ENCODE measurements at places on chromosomes 4 and X.

DNA sequence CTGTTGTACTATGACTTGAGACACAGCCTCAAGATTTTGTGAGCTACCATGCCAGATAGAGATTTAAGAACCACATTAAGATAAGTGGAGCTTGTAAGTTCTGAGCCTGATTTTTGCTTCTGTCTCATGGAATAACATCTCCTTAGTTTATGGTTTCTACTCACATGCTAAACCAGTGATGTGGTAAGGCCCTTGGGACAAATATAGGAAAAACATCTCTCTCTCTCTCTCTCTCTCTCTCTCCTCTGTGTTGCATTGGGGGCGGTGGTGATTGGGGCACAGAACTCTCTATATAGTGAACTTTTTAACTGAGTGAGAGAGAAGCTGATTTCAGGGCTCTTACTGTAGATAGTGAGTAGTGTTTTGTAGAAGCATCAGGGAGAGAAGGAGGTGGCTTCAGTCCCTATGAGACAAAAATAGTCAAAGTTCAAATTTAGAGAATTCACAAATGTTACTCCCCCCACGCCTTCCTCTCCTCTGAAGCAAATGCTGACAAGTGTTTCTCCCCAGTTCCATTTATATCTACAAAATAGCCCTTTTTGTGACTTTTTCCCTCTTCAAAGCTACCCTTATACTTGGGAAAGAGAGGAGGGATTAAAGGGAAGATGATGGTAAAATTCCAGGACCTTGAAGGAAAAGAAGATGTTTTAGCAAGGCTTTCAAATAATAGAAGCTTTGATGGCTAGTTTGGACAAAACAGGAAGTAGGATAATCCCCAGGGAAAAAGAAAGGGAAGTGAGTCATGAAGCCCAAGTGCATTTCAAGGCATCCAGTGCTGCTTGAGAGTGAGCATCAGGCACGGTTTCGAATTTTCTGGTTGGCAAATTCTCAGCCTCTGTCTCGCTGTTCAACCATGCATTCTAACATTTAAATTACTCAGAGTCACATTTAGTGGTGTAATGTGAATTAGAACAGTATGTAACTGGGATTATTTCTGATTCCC is 134.3 kb upstream of the AP1S2 start:
- no peak for DNase-seq

GRCh38 chr4:122010610-122011009 is 58.8 kb upstream of the TRPC3 start:
- no peak for DNase-seq

- DNase-seq, result no peak
These were observed 838 bp upstream of the PRICKLE3 start for GRCh38 chrX:49187028-49187394.

GRCh38 chr4:64330143-64330542 is 79.1 kb downstream of the TECRL start:
- DNase-seq, result no peak

DNA sequence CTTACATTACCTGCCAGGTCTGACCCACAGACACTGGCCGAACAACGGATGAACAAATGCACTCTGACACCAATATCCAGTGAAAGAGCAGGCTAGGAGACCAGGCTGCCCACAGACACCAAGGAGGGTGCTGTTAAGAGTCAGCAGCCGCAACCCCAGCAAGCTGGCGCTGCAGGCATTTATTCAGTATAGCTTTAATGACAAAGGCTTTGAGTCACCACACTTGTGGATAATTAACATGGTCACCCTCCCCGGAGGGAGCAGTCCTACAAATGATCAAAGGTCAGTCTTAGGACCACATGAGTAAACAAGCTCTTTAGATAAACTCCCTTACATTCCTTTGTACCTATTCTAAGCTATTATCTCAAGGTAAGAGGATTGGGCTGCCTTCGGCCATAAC is 368.5 kb upstream of the GRID2 start:
- peak; percentile 57 for DNase-seq
